ENCODE measurements at places on chromosomes 2 and 18.
A peak's percentile ranks its signal among the peaks of the same experiment; 100 is the strongest.

DNA sequence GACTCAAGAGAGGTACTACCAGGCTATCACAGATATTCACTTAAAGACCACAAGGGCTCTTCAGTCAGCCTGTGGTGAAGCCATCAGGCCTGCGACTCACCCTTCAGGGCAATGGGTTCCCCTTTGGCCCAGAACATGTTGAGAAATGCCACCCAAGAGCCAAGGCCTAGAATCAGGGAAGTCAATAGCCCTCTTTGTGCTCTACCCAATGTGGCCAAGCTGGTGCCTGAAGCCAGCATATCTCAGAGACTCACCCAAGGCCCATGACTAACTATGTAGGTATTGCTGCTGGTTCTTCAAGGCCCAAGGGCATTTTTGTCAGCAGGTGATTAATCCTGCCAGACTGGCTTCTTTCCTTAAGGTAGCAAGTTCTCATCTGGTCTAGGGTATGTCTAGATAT, 338.9 kb upstream of the SETBP1 start:
- DNase-seq, result no peak

- no peak for DNase-seq
These were observed 1.2 kb downstream of the TXNL1 start for GRCh38 chr18:56637176-56637575.

DNA sequence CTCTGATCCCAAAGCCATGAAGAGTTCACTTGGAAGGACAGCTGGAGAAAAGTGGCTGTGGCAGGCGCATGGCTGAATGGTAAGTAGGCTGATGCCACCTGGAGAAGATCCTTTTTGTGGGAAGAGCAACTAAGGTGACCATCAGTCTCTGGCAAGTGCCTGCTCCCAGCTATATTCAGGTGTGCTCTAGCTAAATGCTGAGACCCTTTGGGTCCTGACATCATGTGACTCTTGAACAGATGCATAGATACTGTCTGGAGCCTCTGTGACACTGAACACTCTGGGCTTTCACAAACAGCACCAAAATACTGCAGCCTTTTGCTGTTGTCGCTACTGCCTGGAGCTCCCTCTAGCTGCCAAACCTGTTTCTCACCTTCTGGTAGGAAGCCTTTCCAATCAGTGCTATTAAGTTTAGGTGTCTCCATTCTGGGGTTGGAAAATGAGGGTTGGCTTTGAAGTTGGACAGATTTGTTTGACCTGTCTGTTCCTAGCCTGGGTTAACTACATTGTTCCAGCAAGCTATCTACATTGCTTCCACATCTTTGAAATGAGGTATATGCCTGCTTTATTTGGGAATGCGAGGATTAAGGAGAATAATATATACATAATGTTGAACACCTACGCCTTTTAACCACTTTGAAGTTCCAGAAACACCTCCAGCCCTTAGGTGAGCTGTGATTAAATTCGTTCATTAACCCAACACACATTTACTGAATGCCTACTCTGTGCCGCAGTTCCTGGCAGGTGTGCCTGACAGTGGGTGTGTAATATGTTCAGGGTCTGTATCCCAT, 3.1 kb downstream of the EGR4 start:
- no peak for DNase-seq

DNA sequence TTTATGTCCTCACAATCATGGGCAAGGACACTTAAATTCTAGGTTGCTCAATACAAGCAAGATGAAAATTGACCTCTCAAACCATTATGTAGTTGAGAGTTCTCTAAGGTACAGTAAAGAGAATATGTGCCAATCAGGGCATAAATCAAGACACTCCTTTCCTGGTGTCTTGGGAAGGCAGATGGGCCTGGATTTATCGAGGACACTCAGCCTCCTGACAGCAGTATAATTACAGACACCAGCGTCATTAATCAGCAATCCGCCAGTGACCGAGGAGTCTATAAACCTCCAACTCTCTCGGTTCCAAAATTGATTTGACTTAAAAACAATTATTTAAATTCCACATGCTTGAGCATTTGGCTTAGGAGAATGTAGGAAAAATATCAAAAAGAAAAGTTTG, 75.7 kb upstream of the DAPL1 start:
- DNase-seq, result no peak

DNA sequence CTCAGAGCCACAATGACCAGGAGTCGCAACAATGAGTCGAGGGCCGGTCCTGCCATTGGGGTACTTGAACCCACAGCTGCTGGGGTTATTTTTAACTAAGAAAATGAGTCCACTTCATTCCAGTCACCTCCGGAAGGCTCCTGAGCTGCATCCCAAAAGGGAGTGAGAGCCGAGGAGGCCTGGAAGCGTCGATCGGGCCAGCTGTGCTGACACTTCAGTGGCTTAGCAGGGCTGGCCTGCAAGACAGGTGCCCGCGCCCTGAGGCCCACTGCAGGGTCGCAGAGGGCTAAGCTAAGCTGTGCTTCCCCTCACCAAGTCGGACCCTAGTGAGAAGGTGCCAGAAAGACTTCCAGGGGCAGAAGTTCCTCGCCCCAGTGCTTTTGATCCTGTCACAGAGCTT, 21.1 kb downstream of the TBC1D8 start:
- no peak for DNase-seq

- no peak for DNase-seq
These were observed 3.2 kb upstream of the GPR155 start for GRCh38 chr2:174490051-174490450.

GRCh38 chr2:7607441-7608173, 690.4 kb downstream of the RNF144A start:
- no peak for DNase-seq

GRCh38 chr2:46796843-46797625, 118.6 kb downstream of the MCFD2 start:
- no peak for DNase-seq

- no peak for DNase-seq
These were observed 185.0 kb downstream of the DOK6 start for GRCh38 chr18:69585696-69586095.

GRCh38 chr18:1026930-1027329, 122.3 kb downstream of the ADCYAP1 start:
- no peak for DNase-seq

DNA sequence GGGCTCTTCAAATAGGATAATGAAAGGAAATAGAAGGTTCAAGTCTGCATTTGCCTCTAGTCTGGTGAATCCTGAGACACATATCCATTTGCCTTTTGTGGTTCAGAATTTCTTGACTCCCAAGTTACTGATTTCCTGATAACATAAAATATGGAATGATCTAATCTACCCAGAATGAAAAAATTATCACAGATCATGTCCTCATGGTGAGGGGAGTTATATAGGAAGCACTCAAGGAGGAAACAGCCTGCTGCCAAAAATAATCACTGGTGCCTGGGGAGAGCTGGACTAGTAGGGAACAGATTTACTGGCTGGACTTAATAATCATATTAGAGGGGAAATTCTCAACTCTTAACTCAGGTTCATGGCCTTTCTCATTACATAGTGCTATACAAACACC, 95.5 kb upstream of the STK17B start:
- no peak for DNase-seq

- no peak for DNase-seq
These were observed 9.7 kb upstream of the EN1 start for GRCh38 chr2:118856978-118857676.

DNA sequence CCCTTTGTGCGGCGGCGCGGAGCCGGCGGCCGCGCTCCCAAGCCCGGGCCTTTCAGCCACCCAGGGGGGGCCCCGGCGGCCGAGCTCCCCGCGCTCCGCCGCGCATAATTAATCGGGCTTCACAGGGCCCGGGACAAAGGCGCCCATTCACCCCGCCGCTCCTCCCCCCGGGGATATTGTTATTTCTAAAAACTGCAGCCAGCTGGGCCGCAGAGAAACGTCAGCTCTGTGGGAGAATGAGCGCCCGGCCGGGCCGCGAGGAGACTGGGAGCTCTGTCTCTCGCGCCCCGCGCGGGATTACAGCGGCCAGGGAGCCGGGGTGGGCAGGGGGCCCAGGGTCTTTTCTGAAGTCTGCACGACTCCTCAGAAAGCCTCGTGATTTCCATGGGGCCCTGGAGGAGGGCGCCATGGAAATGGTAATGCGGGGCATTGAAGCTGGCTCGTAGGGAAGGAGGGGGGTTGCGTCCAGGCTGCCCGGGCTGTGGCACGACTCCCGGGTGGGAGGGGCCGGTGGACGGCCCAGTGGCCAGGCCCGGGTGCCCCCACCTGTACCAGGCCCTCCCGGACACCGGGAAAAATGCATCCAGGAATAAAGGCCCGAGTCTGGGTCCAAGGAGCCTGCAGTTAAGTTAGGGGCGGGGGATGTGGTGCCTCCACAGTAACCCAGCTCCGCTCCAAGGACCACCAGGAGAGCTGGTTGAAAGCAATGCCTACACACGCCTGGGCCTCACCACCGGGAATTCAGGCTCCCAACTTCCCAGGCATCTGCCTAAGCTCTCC, 125.3 kb downstream of the ZFP36L2 start:
- DNase-seq, result peak; percentile 66

GRCh38 chr2:213279116-213279620, 5.1 kb upstream of the SPAG16 start:
- no peak for DNase-seq

DNA sequence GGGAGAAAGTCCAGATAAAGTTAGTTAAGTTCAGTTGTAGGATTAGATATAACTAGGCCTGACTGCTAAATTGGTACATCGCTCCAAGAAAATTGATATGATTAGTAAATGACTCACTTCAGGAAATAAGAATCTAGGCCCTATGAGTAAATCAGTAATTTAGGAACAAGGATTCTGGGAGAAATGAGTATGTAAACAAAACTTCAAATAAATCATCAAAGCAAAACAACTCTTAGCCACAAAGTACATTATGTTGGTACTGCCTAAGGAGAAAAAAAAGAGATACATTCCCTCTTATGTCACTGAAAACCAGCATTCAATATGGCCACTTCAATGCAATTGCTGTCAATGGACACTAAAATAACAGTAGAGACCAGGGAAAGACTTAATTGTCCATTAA, 529.1 kb downstream of the ZNF804A start:
- no peak for DNase-seq

DNA sequence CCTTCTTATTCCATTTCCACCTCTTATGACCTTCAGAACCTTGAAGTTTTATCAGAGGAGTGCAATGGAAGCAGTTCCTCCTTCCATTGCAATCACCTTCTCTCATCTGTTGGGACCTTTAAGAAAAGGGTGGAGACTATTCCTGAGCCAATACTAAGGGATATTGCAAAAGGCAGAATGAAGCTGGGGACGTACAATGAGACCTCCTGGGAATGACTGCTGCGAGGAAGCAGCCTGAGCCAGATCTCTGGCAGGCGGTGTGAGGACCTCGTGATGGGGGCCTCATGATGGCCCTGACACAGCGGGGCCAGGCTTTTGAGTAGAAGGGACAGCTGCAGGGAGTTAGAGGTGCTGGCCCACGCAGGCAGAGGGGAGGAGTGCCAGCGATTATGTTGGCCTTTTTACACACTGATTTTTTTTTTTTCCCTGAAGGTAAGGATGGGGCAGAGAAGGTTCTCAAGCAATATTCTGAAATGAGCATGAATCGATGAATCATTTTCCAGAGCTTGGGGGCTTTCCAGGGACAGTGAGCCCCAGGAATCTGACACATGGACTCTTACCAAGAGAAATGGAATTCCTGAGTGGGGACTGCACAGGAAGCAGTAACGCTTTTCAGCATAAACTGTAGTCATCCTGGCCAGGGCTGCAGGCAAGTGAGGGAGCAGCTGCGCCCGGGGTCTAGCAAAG, 40.0 kb upstream of the LAPTM4A start:
- peak; percentile 20 for DNase-seq

- no peak for DNase-seq
These were observed 13.2 kb downstream of the GALR1 start for GRCh38 chr18:77262643-77263465.

DNA sequence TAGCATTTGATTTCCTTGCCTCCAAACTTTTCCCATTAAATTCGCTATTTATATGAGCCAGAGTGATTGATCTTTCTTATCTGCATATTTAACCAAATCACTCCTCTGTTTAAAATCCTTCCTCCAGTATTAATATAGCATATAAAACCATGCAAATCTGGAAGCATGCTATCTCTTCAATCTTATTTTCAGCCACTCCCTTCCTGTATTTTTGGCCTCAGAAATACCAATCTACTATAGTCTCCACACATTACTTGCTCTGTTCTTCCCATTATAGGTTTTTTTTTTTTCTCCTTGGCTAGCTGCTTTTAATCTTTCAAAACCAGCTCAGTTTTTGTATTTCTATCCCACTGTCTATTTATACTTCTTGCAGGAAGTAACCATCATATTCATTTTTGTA, 19.1 kb downstream of the MAP2 start:
- no peak for DNase-seq

- no peak for DNase-seq
These were observed 116.0 kb downstream of the SETBP1 start for GRCh38 chr18:44796429-44797428.

- DNase-seq, result peak; percentile 52
These were observed 49.1 kb upstream of the CTAGE1 start for GRCh38 chr18:22466608-22467395.

- DNase-seq, result no peak
These were observed 731.4 kb upstream of the CHAC2 start for GRCh38 chr2:53036196-53036595.

DNA sequence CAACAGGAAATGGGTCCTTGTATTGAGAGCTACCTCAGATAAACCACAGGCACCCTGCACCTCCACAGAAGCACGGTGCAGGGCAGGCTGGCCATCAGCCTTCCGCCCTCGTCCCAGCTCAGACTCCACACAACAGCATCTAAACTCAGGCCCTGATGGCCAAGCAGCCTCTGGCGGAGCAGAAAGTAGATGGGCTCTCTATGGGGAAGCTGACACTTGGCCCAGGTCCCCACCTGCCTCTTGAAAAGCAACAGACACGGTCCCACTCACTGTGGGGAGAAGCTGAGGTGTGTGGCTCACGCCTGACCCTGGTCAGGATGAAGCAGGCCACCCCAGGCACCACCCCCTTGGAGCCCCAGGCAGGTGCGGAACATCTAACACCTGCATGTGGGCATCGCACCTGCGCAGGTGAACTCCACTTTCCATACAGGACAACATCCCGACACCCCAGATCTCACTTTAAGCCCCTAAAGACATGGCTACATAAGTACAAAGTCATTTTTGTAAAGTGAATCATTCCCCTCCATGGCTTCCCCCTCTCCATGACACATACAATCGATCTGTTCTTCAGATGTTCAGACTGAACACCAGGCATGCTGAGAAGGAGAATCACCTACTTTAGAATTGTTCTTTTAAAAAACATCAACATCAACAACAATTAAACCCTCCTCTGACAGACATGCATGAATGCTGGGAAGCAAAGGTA, 208.4 kb downstream of the ZBTB7C start:
- no peak for DNase-seq
